ENCODE measurements at places on chromosomes 1 and 21. TPM values are rescaled to one million over a fixed set of nuclear protein-coding genes. Genes with fewer than 3 reads are reported as not detected.

Gene ANKRD45
- polyA plus RNA-seq: not detected

DNA sequence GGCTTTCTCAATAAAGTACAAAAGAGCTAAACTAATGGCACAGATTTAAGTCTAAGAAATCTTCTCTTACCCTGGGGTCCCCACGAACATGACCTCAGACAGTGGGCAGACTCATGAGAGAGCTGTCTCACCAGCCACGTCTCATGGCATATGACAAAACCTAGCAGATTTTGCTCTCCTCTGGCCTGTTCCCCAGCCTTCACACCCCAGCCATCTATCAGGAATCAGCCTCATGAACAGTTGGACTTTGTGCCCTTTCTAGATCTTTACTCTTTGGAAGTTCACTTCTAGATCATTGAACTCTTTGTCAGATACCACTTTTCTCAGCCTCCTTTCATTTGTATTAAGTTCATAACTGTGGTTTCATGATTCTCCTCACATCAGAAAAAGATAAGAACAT is 14.2 kb upstream of the HSD3B1 start:
- H3K27ac ChIP-seq: no peak overlapping the region
- no peaks in the 10 kb centered on the region for H3K36me3 ChIP-seq
- H3K4me3 ChIP-seq: no peak overlapping the region
- peaks cover 3% of the 10 kb centered on the region for H3K27me3 ChIP-seq
- H3K4me1 ChIP-seq: no peaks in the 10 kb centered on the region

Gene FRRS1
- polyA plus RNA-seq: not detected

Gene YOD1
- not detected for polyA plus RNA-seq

DNA sequence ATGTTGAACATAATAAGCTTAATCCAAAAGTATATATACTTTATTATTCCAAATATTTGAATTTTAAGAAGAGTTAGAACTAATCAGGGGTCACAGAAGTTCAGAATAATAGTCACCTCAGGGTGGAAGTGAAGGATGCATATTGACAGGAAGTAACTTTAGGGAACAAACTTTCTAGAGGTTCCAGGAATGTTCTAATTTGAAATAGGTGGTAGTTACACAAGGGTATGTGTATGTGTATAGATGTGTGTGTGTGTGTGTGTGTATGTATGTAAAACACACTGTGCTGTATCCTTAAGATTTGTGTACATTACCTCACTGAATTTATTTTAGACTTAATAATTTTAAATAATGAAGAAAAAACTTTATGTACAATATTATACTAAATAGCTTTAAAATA is 110.4 kb downstream of the ACBD6 start:
- H3K36me3 ChIP-seq: peaks cover 33% of the 10 kb centered on the region
- no peak overlapping the region for H3K4me3 ChIP-seq

Gene WNT3A
- polyA plus RNA-seq: not detected

DNA sequence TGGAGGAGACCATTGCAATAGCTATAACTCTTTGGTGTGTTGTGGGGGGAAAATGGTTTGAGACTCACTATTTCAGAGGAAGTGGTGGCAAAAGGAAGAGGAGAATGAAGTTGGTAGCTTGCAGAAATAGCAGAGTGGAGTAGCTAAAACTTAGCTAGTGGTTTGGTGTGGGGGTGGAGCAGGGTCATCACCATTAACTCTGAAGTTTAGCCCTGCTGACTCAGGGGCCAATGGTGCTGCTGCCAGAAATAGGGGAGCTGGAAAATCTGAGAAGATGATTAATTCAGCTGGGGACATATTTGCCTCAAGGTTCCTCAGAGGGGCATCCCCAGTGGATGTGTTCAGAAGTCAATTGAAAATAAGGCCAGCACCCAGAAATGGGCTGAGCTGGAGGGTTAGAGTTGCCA is 65.4 kb downstream of the RUNX1 start:
- H3K4me1 ChIP-seq: peaks cover 82% of the 10 kb centered on the region
- peak overlapping the region; percentile 92 for H3K27ac ChIP-seq
- H3K36me3 ChIP-seq: peaks cover 16% of the 10 kb centered on the region
- H3K4me3 ChIP-seq: peak overlapping the region; percentile 84
- H3K27me3 ChIP-seq: no peaks in the 10 kb centered on the region

- peaks cover 18% of the 10 kb centered on the region for H3K4me1 ChIP-seq
- peaks cover 9% of the 10 kb centered on the region for H3K36me3 ChIP-seq
- no peaks in the 10 kb centered on the region for H3K27me3 ChIP-seq
- peak overlapping the region; percentile 86 for H3K4me3 ChIP-seq
- peak overlapping the region; percentile 34 for H3K27ac ChIP-seq
These were observed 1.4 kb downstream of the VPS13D start for GRCh38 chr1:12231276-12231595.

DNA sequence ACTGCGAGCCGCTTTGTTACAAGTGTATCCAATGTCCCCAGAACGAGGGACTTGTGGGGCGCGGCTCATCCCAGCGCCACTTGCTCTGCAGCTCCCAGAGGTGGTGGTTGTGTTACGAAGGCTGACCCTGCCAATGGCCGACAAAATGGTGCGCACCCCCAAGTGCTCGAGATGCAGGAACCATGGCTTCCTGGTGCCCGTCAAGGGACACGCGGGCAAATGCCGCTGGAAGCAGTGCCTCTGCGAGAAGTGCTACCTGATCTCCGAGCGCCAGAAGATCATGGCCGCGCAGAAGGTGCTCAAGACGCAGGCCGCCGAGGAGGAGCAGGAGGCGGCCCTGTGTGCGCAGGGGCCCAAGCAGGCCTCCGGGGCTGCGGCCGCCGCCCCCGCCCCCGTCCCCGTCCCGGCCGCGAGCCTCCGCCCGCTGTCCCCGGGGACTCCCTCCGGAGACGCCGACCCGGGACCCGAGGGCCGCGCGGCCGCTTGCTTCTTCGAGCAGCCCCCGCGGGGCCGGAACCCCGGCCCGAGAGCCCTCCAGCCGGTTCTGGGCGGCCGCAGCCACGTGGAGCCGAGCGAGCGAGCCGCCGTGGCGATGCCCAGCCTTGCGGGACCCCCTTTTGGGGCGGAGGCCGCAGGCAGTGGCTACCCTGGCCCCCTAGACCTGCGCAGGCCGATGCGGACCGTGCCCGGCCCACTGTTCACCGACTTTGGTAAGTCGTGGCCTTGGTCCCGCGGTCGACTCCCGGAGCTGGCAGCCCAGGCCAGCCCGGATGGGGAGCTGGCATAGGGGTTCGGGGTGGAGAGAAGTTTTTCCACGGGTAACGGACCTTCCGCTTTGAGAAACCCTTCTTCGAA is at the start of gene DMRTB1:
DMRTB1 (plus strand) TSS at position 79 of the 855 bp plus-strand sequence; CDS start at position 134, 55 bp downstream.
- H3K4me1 ChIP-seq: no peaks in the 10 kb centered on the region
- H3K27me3 ChIP-seq: no peaks in the 10 kb centered on the region
- H3K27ac ChIP-seq: no peak within 1 kb of the TSS

DNA sequence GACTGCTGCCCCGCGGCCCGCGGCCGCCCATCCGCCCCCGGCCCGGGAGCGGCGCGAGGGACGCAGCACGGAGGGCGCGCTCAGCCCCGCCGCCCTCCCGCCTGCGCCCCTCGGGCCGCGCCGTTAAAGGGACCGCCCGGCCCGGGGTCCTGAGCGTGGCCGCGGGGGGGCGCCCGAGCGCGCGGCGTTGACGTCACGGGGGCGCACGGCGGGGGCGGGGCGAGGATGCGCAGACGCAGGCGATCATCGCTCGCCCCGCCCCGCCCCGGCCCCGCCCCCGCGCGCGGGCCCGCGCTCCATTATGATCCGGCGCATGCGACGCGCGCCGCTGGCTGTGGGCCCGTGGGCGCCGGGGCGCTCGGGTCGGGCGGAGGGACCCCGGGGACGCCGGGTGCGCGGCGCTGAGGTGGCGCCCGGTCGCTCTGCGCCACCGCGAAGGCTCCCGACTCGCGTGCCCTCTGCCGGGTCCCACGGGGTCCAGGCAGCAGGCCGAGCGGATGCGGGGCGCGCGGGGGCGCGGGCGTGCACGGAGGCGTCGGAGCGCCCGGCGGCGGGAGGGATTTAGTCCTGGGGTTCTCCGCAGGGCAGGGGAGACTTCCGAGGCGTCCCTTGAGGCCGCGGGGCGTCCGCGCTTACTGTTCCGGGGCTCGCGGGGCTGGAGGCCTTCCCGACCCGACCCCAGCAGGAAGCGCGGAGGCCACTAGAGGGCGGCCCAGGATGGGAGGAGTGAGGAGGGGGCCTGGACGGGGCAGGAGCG is at the start of gene DVL1:
DVL1 (minus strand) TSS at position 163 of the 757 bp plus-strand sequence. CDS start 353 bp downstream, outside the sequence.
- no peaks in the 10 kb centered on the region for H3K36me3 ChIP-seq
- peaks cover 4% of the 10 kb centered on the region for H3K27me3 ChIP-seq
- DNase-seq: peak; percentile 85

- no peak for DNase-seq
- H3K36me3 ChIP-seq: peaks cover 7% of the 10 kb centered on the region
- peaks cover 5% of the 10 kb centered on the region for H3K27me3 ChIP-seq
- H3K27ac ChIP-seq: no peak overlapping the region
- no peak overlapping the region for H3K4me3 ChIP-seq
- H3K4me1 ChIP-seq: peaks cover 22% of the 10 kb centered on the region
These were observed 5.1 kb downstream of the SPSB1 start for GRCh38 chr1:9297831-9298230.

Gene SHISA4
- 1.1 TPM for polyA plus RNA-seq

DNA sequence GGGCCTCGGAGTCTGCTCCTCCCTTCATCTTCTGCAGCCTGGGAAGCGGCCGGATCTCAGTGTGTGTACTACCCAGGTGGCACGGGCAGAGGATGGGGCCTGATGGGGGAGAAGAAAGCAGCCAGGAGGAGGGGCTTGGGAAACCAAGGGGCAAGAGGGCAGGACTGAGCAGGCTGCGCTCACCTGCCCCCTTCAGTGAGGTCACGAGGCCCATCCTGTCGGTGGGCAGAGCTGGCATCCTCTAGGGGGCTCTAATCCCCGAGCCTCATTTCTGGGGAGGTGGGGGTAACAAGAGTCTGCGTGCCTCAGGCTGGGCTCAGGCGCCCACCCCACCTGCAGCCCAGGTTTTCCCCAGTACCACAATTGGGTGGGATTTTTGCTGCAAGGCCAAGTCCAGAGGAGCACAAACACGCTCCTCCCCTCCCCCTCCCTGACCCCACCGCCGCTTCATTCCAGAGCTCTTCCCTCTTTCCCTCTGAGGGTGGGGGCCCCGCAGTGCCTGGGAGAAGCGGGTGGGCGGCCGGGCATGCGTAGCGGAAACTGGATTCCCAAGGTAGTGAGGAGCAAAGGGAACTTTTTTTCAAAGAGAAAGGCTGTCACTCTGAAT is 1.8 kb upstream of the WNT3A start:
- DNase-seq: no peak
- peaks cover 19% of the 10 kb centered on the region for H3K27me3 ChIP-seq
- no peak overlapping the region for H3K4me3 ChIP-seq
- H3K36me3 ChIP-seq: no peaks in the 10 kb centered on the region
- no peak overlapping the region for H3K27ac ChIP-seq

- no peaks in the 10 kb centered on the region for H3K36me3 ChIP-seq
- no peak overlapping the region for H3K27ac ChIP-seq
- H3K27me3 ChIP-seq: peaks cover 10% of the 10 kb centered on the region
- no peak for DNase-seq
These were observed 1.1 kb downstream of the HOOK1 start for GRCh38 chr1:59815892-59816291.

- peaks cover 27% of the 10 kb centered on the region for H3K4me1 ChIP-seq
- H3K27ac ChIP-seq: peak overlapping the region; percentile 49
- H3K36me3 ChIP-seq: no peaks in the 10 kb centered on the region
- H3K27me3 ChIP-seq: peaks cover 2% of the 10 kb centered on the region
- no peak overlapping the region for H3K4me3 ChIP-seq
- no peak for DNase-seq
These were observed 42.0 kb downstream of the ACOT7 start for GRCh38 chr1:6351480-6352137.

DNA sequence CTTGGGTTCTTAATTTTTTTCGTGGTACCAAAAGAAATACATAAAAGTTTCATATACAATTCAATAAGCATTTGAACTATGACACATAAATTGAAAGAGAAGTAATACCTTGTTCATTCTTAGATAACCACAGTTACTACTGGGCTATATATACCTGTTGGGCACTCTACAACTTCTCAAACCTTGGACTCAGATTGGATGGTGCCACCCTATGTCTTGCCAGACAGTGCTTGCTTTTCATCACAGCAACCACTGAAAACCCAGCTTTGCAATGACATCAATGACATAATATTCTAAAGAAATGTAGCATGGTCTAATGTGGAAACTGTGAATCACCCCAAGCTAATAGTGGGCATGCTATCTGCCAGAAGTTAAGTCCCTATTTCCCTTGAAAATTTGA is 62.8 kb upstream of the DPH5 start:
- peaks cover 2% of the 10 kb centered on the region for H3K27me3 ChIP-seq
- no peak overlapping the region for H3K27ac ChIP-seq
- no peak for DNase-seq
- H3K36me3 ChIP-seq: peaks cover 12% of the 10 kb centered on the region
- no peak overlapping the region for H3K4me3 ChIP-seq
- H3K4me1 ChIP-seq: peaks cover 6% of the 10 kb centered on the region

GRCh38 chr1:169472738-169473137 is 13.0 kb downstream of the SLC19A2 start:
- H3K4me3 ChIP-seq: no peak overlapping the region
- DNase-seq: no peak
- no peaks in the 10 kb centered on the region for H3K4me1 ChIP-seq
- H3K27ac ChIP-seq: no peak overlapping the region
- no peaks in the 10 kb centered on the region for H3K27me3 ChIP-seq
- peaks cover 8% of the 10 kb centered on the region for H3K36me3 ChIP-seq

DNA sequence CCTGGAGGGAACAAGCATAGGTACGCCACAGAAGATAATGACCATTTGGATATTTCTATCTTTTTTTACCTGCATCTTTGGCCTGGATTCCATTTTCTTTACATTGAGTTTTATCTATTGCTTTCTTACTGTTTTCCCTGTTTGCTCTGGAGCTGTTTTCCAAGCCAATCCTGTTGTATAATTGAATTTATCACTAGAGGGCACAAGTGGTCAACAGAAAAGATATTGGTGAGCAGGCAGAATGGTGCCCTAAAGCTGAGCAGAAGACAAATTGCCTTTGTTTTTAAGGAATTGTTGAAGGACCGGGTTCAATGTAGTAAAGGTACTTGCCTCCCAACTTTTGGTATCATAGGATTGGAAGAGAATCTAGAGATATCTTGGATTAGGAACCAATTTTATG is 152.8 kb downstream of the PPP1R12B start:
- DNase-seq: no peak
- peaks cover 24% of the 10 kb centered on the region for H3K36me3 ChIP-seq
- H3K27me3 ChIP-seq: no peaks in the 10 kb centered on the region

DNA sequence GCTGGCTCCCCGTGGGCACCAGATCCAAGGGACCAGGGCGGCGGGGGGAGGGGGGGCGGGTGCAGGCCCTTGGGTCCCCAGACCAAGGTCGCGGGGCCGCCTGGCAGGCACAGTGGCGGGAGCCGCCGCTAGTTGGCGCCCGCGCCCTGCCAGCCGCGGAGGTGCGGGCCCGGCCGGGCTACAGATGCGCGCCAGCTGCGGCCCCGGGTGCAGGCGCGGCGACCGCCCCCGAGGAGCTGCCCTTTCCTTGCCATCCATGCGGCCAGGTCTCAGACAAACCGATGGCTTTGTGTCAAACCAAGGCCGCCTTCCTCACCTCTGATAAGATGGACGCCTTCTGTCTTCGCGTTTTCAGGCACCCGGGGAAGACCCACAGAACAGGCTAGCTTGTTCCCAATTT is 2.2 kb upstream of the RUNX3 start:
- no peak overlapping the region for H3K27ac ChIP-seq
- H3K4me3 ChIP-seq: peak overlapping the region; percentile 55
- H3K27me3 ChIP-seq: peaks cover 45% of the 10 kb centered on the region
- peaks cover 26% of the 10 kb centered on the region for H3K4me1 ChIP-seq
- peak; percentile 72 for DNase-seq

Gene PCSK9
- not detected for polyA plus RNA-seq

Gene CD5L
- polyA plus RNA-seq: not detected

Gene CACNA1S
- polyA plus RNA-seq: not detected

Data from immature natural killer cell (primary cell).